SW480 (cell line): ENCODE measurements at places on chromosomes 12 and 14.
A peak's percentile ranks its signal among the peaks of the same experiment; 100 is the strongest.

DNA sequence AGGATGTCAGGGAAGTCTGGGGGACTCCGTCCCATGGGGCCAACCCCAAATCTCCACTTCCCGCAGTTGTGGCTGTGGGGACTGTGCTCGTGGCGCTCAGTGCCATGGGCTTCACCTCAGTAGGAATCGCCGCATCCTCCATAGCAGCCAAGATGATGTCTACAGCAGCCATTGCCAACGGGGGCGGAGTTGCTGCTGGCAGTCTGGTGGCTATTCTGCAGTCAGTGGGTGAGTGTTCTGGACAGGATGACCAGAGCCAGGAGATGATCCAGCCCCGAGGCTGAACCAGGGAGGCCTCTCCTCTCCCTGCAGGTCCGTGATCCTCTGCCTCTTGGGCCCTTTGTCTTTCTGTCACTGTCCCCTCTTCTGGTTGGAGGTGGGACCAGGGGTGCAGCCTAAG is 8.8 kb upstream of the IFI27 start:
- no peak for DNase-seq

DNA sequence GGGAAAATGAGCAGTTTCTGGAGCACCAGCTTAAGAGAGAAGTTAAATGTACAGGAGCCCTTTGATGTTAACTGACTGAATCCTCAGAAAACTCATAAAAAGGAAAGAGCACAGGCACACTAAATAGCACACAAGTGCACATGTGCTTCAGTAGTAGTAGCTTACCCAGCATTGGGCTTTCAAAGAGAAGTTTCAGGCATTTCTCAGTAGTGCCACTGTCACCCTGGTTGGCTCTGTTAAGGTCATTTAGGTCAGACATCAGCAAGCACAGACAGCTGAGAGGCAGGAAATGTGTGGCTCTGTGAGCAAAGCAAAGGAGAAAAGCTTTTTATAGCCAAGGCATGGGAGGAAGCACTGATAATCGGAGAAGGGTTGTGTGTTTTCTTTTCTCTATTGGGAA is 96.3 kb upstream of the HIF1A start:
- no peak for DNase-seq

DNA sequence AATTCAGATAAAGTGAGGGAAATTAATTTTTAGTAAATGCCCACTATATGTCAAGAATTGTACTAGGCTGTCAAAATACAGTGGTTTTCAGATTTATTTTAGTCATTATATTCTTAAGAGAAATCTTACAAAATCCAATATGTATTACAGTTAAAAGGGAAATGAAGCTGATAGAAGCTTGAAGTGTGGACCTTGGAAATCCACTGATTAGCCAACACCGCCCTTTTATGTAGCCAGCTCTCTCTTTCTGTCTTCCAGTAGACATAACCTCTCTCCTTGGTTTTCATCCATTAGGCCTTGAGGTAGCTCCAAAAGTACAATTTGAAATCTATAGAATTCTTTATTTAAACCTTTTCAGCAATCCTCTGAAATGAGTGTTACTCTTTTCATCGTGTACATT is 63.2 kb downstream of the USP15 start:
- DNase-seq = no peak

- peak; percentile 46 for DNase-seq
Measured at GRCh38 chr14:21525962-21526671, at the start of gene SALL2. TSS of gene SALL2 (minus strand) at chr14:21526346. CDS start at chr14:21526127, 219 bp downstream.

GRCh38 chr12:4736091-4736490 is 15.9 kb downstream of the GALNT8 start:
- DNase-seq = no peak

- no peak for DNase-seq
Measured at GRCh38 chr14:65074449-65075150, 27.7 kb downstream of the MAX start.

DNA sequence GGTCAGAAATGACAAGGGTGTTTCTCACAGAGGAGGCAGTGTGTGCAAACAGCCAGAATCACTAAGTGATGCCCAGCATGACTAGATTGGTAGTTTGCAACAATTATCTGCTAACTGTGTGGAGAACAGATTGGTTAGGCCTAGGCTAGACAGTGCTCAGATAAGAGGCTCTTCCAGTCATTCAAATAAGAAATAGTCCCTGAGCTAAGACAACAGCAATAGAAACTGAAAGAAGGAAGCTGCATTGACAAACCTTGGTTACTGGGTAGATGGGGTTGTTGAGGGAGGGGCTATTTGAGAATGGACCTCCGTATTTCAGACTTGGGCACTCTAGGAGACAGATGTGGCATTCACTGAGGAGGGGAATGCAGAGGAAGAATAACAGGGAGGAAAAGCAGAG is 255.0 kb upstream of the NPAS3 start:
- no peak for DNase-seq

DNA sequence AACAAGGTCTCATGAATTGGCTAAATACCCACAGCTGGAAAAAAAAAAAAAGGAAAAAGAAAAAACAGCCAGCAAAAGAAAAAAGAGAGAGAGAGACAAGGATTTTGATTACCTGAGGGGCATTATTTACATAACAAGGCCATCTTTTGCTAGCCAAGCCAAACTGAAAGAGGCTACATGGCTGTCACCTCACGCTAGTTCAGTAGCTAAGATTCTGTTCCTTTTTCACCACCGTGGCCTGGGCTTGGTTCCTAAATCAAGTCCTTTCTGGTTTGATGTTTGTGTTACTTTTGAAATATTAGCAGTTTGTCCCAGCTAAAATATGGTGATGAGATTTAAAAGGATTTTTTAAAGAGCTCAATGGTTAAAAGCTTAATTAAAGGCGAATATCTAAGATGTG is 2.0 kb upstream of the SDS start:
- no peak for DNase-seq

- DNase-seq = no peak
Measured at GRCh38 chr14:92659765-92660561, 88.5 kb downstream of the LGMN start.

DNA sequence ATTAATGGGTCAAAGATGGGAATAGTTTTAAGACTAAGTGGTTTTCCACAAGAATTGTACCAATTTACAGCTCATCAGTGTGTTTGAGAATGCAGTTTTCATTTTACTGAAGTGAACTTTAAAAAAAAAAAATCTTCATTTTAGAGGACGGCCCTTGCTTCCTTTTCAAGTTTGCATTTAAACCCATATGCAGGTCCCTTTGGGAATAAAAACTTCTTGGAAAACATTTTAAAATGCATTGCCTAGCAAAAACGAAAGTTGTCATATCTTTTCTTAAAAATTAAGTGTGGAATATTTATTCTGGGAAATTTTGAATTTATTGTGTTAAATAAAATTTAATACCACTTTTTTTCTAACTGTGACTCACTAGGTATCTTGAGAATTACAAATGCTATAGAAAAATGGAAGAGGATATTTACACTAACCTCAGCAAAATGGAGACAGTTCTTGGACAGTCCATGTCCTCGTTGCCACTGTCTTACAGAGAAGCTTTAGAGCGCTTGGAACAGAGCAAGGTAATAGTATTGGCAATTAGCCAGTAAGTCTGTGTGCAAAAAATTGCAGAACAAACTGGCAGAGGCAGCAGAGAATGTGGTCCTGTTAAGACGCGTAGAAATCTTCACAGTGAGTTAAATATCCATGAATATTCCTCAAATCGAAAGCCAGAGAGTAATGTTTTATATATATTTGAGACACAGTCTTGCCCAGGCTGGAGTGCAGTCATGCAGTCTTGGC is 209.7 kb downstream of the SYNE2 start:
- no peak for DNase-seq

GRCh38 chr12:125172231-125172850 is 107.1 kb downstream of the AACS start:
- no peak for DNase-seq

- DNase-seq = no peak
Measured at GRCh38 chr14:90866833-90867232, 50.6 kb upstream of the TTC7B start.

DNA sequence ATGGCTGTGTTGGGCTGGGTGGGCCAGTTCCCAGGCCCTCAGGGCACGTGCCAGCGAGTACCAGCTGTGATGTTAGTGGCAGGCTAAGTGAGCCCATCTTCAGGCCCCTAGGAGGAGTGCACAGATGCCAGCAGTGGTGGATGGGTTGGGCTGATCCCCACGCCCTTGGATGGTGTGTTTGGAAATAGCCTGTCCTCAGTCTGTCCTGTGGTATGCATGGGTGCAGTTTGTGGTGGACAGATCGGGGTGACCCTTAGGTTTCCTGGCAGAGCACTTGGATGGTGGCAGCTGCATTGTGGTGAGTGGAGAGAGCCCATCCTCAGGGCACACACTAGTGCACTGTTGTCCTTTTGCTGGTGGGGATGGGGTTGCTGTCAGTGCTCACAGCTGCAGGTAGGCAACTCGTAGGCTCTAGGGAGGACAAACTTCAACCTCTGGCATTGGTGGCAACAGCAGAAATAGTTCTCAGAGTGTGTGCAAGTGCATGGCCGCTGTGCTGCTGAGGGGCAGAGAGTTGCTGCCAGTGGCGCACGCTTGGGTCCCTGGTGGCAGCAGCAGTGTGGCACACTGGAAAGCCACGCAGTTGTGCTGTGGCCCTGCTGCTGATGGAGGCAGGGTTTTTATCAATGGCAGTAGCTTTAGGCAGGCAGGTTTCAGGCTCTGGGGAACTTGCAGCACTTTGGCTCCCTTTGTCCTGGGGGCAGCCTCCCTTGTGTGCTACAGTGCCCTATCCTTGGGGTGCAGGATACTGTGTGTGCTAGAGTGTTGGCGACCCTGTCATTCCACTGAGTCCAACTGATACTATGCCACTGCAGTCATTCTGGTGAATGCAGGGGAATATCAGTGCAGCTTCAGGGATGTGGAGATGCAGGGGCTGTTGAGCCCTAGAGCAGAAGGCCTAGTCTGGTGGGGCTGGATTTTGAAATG is 65.5 kb downstream of the FBXO33 start:
- DNase-seq = no peak

GRCh38 chr12:1859643-1860042 is 39.3 kb downstream of the LRTM2 start:
- DNase-seq = no peak

- DNase-seq = no peak
Measured at GRCh38 chr14:102821252-102821651, 44.0 kb downstream of the TRAF3 start.

- DNase-seq = no peak
Measured at GRCh38 chr14:33762161-33762851, 188.6 kb downstream of the EGLN3 start.

GRCh38 chr14:68341411-68342212 is 451.3 kb downstream of the ZFP36L1 start:
- DNase-seq = no peak

- no peak for DNase-seq
Measured at GRCh38 chr14:104349950-104350349, 211.6 kb downstream of the KIF26A start.

GRCh38 chr12:459430-460258 is at the start of gene B4GALNT3:
TSS of gene B4GALNT3 (plus strand) at chr12:459939. CDS start at chr12:460377, 438 bp downstream.
- DNase-seq = peak; percentile 79

GRCh38 chr12:26384536-26384935 is 189.2 kb downstream of the SSPN start:
- DNase-seq = no peak

DNA sequence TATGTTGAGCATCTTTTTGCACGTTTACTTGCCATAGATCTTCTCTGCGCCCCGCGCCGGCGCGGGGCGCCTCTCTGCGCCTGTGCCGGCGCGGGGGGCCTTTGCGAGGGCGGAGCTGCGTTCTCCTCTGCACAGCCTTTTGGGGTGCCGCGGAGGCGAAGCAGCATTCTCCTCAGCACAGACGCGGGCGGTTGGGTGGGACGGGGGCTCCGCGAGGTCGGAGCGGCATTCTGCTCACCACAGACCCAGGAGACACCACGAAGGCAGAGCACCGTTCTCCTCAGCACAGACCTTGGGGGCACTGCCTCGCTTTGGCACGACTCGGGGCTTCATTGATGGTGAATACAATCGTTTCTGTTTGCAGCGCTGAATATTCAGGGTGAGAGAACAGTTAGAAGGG is 28.5 kb upstream of the ANHX start:
- DNase-seq = no peak

DNA sequence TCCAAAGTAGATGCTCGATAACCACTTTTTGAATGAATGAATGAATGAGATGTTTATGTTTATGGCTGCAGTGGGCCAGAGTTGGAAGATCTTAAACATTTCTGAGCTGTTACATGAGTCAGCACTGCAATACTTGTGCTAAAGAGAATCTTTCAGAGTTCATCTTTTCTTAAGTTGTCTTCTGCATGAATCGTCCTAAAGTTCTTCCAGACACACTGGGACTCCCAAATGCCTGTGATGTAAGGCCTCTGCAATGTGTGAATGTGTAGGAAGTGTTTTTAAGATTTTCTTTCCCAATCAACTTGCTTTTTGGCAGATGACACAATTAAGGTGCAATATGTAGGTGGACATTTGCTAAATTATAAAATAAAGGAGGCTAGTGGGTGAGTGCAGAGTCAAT is 50.3 kb upstream of the TRIM9 start:
- DNase-seq = no peak

GRCh38 chr12:79547735-79548609 is 142.8 kb downstream of the PAWR start:
- DNase-seq = peak; percentile 69

DNA sequence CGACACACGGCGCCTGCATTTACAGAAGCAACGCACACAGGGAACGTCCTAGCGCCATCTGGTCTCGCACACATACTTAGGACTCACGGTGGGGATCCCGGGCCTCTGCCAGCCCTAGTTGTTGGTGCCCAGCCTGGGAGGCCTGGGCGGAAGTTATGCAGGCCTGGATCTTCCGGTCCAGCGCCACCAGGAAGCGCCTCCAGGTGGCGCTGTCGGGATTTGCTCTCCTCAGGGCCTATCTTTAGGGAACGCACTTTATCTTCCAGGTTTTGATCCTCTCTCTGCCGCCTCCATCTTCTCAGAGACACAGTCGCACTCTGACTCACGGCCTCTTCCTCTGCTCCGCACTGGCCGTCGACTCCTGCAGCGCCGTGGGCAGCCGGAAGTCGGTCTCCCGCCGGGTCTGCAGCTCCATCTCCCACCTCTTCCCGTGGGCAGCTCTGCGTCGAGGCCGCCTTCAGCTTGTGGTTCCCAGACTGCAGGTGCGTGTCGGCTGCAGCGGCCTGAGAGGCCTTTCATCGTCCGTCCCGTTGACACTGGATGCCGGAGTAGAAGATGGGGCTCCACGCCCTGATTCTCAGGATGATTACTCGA is 760.4 kb downstream of the TMEM121 start:
- DNase-seq = peak; percentile 8

GRCh38 chr12:89879766-89880165 is 171.1 kb upstream of the ATP2B1 start:
- DNase-seq = no peak

DNA sequence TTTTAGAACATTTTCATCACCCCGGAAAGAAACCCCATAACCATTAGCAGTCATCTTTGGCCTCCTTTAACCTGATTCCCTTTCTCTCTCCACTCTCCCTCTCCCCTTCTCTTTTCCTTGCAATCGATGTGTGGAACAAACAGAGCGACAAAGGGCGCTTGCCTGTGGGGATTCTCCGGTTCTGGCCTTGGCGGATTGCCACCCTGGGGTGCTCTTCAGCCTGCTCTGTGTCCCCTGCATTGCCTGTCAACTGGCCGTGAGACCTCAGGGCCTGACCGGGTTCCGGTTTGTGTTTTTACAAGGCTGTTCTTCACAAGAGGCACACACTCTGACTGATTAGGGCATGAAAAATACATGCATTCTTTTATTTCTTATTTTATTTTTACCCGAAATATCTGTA is 27.8 kb downstream of the LRTM2 start:
- DNase-seq = no peak

GRCh38 chr14:65791191-65791981 is 378.9 kb downstream of the FUT8 start:
- DNase-seq = no peak
